T-helper 2 cell (primary cell): ENCODE measurements at places on chromosomes 5 and 9.
A peak's percentile ranks its signal among the peaks of the same experiment; 100 is the strongest.

DNA sequence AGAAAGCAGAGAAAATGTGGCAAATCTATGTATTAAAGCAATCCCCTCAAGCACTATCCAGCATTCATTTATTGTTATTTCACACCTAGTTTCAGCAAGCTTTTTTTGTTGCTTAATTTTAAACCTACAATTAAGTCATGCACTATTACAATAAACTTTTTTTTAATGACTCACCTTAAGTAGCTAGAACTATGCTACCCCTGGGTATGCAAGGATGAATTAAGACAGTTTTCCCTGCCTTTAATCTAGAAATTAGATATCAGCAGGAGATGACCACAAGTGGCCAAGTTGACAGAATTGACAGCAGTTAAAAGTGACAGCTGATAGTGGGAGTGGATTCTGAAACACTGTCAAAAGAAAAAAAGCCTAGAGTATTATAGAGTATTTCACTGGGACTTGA lies 20.0 kb downstream of the ITGA1 start:
- no peak for DNase-seq

DNA sequence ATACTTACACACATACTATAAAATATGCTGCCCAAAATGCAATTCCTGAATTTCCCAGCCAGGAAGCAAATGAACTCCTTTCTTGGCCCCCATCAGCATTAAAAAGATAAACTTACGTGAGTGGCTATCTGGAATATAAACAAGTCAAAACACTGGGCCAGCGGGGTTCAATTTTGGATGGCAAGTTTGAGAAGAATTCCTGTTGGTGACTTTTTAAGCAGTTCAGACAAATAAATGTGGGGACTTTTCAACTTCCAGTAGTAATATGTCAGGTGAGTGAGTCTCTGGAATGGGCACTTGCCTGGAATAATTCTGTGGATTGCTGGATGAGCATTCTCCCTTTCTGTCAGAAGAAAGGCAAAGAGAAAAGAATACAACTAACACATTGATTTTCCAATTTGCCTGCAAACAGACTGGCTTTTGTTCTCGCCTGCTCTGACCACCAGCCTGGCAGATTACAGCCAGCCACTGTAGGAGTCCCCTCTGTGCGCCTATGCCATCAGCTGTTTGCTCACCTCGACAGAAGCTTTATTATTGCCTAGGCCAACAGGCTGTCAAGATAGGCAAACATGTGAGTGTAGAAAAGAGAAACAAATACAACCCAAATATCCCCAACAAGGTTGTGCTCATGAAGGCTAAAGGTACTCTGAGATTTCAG lies 78.6 kb downstream of the MRPS27 start:
- DNase-seq, result no peak

- no peak for DNase-seq
Measured at GRCh38 chr9:19130436-19130835, 3.1 kb upstream of the PLIN2 start.

GRCh38 chr5:154514331-154514730 lies 36.3 kb upstream of the HAND1 start:
- no peak for DNase-seq

GRCh38 chr5:166602271-166602670 lies 1689.2 kb upstream of the WWC1 start:
- DNase-seq, result no peak

GRCh38 chr9:13769641-13770040 lies 490.1 kb upstream of the MPDZ start:
- DNase-seq, result no peak

- DNase-seq, result no peak
Measured at GRCh38 chr9:100457517-100457916, 15.4 kb upstream of the TMEFF1 start.

DNA sequence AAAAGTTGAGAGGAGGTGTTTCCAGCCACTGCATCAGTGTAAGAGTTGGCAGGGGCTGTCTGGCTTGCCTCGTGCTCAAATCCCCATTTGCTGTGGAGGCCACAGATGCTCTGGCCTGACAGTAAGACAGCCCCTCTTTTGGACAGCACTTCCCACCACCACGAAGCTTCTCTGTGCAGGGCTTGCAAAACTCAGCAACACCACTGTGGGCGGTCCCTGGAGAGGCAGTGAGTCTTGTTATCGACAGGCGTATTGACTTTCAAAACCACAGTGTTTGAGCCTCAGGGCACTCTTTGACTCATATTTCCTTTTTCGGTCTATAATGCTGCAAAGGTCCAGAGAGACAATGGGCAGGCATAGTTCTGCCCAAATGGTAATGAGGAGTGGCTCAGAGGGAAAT lies 539.5 kb downstream of the EBF1 start:
- peak; percentile 4 for DNase-seq

GRCh38 chr9:136347472-136348256 lies 15.9 kb downstream of the DNLZ start:
- DNase-seq, result no peak

DNA sequence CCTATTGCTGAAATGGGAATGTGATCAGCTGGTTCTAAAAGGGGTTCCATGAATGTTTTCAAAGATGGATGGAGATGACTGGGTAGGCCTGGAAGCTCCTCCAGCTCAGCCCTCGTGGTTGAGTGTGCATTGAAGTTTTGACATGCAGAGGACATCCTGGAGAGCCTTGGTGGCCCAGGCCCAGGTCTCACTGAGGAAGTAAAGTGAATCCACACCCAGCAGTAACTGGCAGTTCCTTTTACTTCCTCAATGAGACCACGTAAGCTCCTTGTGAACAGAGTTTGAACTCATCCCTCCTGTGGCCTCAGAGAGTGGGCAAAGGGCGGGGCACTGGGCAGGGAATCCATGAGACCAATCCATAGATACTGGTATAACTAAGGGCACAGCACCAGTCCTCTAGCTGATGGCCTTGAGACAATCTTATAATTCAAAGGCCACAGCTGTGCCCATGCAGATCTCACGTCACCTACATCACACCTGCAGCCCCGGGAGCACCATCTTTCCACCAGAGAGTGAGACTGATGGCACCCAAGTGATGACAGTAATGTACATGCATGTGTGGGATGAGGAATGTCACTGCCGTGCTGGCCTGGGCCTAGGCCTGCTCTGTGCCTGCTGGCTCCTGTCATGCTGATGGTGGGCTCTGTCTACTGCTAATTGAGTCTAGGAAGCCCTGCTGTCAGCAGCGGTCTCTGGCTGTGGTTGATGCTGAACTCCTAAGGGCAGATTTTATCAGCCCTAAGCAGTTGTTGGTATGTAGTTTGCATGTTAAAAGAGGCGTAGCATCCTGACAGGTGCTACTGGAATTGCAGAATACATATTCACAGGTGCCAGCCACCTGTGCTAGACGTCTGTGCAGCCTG lies 257.8 kb downstream of the FSTL4 start:
- DNase-seq, result no peak

- no peak for DNase-seq
Measured at GRCh38 chr5:6886866-6887265, 173.6 kb downstream of the TENT4A start.

DNA sequence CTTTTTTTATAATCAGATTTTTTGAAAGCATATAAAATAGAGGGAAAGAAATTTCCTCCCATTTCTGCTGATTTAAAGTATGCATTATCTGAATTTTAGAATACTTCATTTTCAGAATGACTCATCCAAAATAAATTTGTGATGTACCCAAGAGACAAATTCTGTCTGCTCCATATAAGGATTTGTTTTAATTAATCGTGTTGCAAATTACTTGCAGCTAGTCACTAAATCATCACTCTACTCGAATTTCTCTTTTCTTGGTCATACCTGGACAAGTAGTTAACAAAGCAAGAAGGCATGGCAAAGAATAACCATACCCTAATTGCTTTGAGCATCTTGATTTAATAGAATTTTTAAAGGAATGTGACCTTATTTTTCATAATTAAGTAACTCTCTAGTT lies 284.1 kb upstream of the GRAMD2B start:
- no peak for DNase-seq

DNA sequence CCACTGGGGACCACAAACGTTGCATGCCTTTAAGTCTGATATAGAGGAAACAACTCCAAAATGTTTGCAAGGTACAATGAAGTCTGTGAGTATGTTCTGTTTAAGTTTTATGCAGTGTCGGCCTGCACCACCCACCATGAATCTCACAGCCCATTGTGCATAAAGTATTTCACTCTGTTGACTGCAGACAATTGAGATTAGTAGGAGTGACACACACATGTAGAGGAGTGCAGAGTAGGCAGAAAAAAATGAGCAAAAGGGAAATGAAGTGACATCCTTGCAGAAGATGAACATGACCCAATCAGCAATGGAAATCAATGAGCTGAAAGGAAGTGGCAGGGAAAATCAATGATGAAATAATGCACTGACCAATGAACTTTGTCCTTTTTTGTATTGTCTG lies 315.6 kb upstream of the PTPRD start:
- DNase-seq, result no peak

DNA sequence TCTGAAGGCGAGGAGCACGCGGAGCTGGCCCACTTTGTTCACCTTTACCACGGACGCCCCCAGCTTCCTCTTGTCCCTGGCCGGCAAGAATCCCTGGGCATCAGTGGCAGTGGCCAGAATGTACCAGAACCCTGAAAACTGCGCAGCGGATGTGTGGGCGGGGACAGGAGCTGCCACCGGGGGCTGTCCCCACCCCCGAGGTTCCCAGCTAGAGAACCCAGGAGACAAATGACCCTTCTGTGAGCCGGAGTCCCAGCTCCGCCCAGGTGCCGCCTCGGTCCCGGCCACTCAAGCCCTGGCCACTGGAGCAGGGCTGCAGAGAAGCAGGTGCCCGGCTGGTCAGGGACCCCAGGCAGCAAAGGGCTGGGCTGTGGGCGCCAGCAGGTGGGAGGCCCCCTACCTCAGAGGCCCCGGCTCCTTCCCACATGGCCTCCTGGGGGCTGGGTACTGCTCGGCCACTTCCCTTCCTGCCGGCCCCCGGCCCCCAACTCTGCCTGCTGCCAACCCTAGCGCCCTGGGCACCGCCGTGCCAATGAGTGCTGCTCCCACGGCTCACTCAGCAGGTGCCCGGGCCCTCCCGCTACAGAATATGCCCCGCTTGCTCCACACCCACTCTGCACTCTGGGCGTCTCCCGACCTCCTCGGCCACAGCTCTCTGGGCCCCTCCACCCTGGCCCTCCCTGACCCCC lies 713 bp downstream of the LCN10 start:
- DNase-seq, result no peak

DNA sequence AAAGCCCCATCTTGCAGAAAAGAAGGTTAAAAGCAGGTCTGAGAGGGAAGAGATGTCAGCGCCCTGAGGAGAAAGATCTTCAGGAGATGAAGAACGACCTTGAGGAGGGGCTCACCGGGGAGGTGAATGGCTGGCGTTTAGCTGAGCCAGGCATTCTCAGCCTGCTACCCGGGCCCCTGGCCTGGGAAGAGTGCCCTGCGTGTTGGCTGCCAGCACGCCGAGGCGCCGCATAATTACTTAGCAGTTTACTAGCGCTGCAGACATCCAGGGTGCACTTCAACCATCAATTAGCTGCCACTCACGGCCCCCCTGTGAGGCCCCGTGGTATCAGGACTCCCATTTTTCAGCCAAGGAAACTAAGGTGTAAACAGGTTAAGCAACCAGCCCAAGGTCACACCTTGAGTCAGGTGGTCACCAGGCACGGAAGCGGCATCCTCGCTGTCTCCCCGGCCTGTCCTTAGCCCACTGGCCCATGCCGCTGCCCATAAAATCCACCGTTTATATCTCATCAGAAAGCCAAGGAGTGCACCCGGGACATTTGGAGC lies 551.9 kb downstream of the BNC2 start:
- no peak for DNase-seq

DNA sequence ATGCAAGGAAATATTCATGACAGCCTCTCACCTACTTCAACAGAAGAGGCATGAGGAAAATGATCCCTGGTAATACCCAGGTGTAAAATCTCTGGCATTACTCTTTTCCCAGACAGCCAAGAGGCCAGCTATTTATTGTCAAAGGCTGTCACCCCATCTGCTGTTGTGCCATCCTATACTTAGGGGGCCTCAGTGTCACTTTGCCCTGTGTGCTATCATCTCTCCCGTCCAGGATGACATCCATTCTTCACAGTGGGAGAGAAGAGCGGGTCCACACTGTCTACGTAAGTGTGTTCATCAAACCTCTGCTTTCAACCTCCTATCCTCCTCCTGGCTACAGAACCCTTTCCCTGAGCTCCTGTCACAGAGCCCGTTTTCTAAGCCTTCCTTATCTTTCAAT lies 82.6 kb downstream of the MYO10 start:
- no peak for DNase-seq

GRCh38 chr5:101163088-101163487 lies 260.0 kb upstream of the ST8SIA4 start:
- no peak for DNase-seq

- no peak for DNase-seq
Measured at GRCh38 chr5:149030838-149031397, 31.9 kb downstream of the SH3TC2 start.

GRCh38 chr9:70030156-70030555 lies 13.5 kb upstream of the MAMDC2 start:
- DNase-seq, result no peak
